GM23248 (cell line): ENCODE measurements at places on chromosomes 12 and 14. TPM values are rescaled to one million over a fixed set of nuclear protein-coding genes. Genes with fewer than 3 reads are reported as not detected.
A peak's percentile ranks its signal among the peaks of the same experiment; 100 is the strongest.

DNA sequence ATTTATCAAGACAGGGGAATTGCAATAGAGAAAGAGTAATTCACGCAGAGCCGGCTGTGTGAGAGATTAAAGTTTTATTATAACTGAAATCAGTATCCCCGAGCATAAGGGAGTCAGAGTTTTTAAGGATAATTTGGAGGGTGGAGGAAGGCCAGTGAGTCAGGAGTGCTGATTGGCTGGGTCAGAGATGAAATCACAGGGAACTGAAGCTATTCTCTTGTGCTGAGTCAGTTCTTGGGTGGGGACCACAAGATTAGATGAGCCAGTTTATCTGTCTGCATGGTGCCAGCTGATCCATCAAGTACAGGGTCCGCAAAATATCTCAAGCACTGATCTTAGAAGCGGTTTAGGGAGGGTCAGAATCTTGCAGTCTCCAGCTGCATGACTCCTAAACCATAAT lies 96.6 kb downstream of the CCDC60 start:
- DNase-seq, result no peak

- DNase-seq, result peak; percentile 69
Measured at GRCh38 chr14:93619176-93619793, 169.0 kb downstream of the PRIMA1 start.

GRCh38 chr12:112978163-112979040 lies at the start of gene OAS2:
TSS of gene OAS2 (plus strand) at chr12:112978519. CDS start at chr12:112978609, 90 bp downstream.
- DNase-seq, result peak; percentile 87

DNA sequence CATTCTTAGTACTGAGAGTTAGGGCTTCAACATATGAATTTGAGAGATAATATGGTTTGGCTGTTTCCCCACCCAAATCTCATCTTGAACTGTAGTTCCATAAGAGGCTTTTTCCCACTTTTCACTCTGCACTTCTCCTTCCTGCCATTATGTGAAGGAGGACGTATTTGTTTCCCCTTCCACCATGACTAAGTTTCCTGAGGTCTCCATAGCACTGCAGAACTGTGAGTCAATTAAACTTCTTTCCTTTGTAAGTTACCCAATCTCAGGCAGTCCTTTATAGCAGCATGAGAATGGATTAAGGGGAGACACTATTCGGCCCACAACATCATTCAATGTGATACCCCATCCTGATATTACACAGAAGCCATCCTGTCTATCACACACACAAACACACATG lies 36.8 kb upstream of the ALG10B start:
- no peak for DNase-seq

DNA sequence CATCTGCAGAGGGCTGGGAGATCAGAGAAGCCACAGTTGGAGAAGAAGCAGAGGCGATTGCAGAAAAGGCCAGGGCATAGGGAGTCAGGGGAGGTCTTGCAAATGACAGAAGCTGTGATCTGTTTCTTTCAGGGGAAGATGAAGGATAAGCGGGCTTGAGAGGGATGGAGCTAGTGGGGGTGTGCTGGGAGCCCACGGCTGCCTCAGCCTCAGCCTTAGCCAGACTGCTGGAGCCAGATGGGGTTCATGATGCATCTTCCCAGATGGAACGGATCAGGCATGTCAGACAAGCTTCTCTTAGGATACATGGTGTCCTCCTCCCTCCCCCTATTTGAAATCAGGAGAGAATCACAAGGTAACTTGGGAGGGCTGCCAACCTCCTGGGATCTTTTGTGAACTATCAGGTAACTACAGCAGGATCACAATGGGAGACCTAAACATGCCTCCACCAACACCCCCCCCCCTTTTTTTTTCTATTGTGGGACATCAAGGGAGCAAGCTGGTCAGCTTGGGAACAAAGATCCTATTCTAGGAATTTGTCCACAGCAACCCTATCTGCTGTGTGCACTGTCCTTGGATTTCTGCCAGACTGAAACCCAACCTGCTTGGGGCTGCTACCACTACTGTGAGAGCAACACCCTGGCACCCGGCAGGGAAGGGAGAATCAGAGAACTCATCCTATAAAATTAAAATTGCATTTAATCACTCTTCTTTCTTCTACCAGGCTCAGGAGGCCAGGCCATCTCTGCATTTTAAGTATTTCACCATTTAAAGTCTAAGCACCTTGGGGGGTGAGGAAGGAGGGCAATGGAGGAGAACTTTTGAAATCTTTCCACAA lies 10.7 kb upstream of the ATP2A2 start:
- DNase-seq, result peak; percentile 81

DNA sequence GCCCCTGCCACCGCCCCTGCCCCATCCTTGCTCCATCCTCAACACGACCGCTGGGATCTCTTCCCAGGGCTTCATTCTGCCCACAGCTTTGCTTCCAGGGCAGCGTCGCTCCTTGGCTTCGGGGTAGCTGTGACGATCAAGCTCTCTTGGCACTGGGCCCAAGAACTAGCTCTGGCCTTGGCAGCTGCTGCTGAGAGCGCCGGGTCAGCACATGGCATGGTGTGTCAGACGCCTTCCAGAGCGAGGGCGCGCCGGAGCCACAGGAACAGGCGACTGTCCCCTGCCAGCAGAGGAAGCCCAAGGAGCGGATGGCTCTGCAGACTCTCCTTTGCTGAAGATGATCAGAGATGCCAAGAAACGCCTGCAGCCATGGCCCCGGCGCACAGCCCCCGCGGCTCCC lies 15.9 kb downstream of the RAB35 start:
- peak; percentile 73 for DNase-seq

DNA sequence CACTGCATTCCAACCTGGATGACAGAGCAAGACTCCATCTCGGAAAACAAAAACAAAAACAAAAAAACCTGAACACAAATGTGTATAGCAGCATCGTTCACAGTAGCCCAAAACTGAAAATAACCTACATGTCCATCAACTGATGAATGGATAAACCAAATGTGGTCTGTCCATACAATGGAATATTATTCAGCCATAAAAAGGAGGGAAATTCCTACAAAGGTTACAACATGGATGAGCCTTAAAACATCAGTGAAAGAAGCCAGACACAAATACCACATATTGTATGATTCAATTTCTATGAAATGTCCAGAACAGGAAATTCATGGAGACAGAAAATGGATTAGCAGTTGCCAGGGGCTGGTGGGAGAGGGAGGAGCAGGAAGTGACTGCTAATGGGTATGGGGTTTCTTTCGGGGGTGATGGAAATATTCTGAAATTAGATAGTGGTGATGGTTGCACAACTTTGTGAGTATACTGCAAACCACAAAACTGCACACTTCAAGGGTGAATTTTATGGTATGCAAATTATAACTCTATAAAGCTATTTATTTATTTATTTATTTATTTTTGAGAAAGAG lies 4.0 kb downstream of the MYL2 start:
- no peak for DNase-seq

The B3GNT4 gene
- polyA plus RNA-seq, result 0.40 and 0.82 TPM in 2 replicates

GRCh38 chr14:102525929-102526497 lies 16.4 kb upstream of the ANKRD9 start:
- no peak for DNase-seq

GRCh38 chr12:19938491-19938890 lies 429.8 kb upstream of the PDE3A start:
- no peak for DNase-seq

DNA sequence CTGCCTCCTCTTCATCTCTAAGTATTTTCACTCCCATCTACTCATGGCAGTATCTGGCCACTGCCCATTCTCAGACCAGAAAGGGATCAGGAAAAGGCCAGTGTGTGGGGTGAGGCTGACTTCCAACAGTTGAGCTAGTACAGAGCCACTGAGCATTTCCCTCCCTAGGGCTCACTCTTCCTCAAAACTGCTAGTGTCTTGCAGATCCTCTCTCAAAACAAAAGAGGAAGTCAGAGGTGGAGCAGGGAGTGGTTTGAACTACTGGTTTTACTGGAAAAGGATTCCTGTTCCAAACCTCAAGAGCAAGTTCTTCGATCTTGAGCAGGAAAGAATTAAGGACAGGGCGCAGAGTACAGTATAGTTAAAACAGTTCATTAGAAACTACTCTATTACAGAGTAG lies 11.7 kb upstream of the RNASE10 start:
- DNase-seq, result no peak

DNA sequence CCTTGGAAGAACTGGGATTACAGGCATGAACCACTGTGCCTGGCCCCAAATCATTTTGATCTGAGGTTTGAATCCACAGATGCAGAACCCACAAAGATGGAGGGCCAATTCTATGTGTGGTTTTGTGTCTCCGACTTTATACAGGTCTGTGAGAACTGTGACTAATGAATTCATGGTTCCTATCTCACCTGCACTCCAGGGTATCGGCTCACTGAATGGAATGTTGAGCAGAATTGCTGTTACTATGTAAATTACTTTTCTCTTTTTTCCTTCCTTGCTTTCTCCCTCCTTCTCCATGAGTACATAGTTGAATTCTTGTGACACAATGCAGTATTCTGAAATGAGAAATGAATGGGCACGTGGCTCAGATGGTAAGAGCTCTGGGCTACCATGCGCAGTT lies 21.1 kb upstream of the GALNT16 start:
- no peak for DNase-seq

DNA sequence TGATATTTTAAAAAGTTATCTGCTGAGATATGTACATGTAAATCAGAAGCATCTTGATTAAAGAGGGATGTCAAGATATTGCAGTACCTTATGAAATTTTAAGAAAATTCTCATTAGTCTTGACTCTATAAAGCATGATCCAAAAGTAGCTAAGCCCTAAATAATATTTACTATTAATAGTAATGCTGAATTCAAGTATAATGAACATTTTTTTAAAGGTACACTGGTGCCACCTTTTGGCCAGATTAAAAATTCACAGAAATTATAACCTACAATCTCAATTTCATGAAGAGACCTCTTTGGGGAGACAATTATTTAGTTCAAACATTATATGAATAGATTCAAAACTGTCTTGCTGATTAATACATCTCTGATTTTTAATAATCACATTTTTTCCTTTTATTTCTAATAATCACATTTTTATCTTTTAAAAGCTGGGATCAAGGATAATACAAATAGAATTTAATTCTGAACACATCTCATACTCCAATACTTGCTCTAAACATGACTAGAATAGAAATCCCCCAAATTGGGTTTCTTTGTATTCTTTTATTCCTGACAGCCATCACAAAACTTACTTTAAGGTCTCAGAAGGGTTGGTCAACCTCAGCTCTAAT lies 13.4 kb downstream of the AKAP5 start:
- peak; percentile 29 for DNase-seq

The KCNC2 gene
- polyA plus RNA-seq, result not detected in 2 replicates

GRCh38 chr14:92464716-92465115 lies 48.9 kb upstream of the RIN3 start:
- DNase-seq, result no peak

The PRPH gene
- not detected in 2 replicates for polyA plus RNA-seq

DNA sequence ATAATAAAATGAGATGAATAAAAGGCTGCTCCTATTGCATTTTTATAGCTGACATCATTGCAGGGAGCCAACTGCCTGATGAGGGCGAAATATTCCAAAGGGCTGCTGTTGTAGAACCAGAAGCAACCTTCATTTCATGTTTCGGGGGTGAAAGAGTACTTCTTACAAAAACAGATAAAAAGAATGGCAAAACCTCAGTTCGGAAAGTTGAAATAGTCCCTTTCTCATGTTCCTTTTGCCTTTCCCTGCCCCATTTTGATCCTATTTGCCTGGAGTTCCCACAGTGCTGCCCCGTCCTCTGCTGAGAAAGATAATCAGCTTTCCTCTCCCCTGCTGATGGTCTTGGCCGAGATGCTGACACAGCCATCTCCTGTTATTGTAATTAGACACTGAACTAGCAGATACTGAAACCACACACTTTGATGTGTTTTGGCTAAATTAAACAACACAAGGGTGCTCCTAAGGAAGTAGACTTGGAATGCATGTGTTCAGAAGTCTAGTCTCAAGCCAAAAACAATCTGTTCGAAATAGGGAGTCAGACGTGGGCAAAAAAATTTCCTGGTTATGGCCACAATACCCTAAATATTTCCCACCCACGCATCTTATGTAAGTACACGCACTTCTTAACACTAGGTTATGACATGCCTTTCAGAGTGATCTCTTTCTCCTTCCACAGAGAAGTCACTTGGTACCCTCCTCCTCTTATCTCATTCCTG lies 117.2 kb downstream of the PPM1H start:
- no peak for DNase-seq

GRCh38 chr14:32480337-32480736 lies 151.2 kb downstream of the AKAP6 start:
- DNase-seq, result peak; percentile 72

GRCh38 chr14:88856786-88857366 lies 32.4 kb downstream of the TTC8 start:
- no peak for DNase-seq

GRCh38 chr12:23585156-23585781 lies 364.2 kb downstream of the SOX5 start:
- no peak for DNase-seq

DNA sequence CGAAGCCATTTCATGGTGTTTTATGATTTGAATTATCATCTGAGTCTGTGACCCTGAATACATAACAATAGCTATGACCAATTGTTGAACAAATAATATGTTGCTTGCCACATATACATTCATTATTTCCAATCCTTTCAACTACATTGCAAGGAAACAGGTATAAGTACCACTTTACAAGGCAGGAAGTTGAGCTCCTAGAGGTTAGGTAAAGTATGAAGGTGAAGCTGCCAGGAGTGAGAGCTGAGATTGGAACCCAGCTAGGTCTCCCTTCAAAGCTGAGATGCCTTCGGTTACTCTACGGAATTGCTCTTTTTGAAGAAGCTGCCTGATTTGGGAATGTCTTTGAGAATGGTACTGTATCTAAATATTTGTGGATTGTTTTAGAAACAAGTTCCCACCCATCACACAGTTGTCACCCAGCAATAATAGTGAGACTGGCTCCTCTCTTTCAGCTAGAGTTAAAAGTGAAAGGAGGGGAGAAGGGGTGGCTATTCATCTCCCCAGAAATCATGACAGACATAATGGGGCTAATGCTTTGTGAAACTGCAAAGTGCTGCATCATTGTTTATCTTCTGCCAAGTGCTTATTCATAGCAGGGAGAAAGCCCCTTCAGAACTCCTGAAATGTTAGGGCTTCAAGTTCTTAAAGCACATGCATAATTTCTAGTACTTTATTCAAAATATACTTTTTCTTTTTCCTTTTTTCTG lies 75.9 kb upstream of the AMIGO2 start:
- DNase-seq, result peak; percentile 41
